Fibroblast of villous mesenchyme (primary cell): ENCODE measurements at places on chromosomes 1 and 21.
A peak's percentile ranks its signal among the peaks of the same experiment; 100 is the strongest.

DNA sequence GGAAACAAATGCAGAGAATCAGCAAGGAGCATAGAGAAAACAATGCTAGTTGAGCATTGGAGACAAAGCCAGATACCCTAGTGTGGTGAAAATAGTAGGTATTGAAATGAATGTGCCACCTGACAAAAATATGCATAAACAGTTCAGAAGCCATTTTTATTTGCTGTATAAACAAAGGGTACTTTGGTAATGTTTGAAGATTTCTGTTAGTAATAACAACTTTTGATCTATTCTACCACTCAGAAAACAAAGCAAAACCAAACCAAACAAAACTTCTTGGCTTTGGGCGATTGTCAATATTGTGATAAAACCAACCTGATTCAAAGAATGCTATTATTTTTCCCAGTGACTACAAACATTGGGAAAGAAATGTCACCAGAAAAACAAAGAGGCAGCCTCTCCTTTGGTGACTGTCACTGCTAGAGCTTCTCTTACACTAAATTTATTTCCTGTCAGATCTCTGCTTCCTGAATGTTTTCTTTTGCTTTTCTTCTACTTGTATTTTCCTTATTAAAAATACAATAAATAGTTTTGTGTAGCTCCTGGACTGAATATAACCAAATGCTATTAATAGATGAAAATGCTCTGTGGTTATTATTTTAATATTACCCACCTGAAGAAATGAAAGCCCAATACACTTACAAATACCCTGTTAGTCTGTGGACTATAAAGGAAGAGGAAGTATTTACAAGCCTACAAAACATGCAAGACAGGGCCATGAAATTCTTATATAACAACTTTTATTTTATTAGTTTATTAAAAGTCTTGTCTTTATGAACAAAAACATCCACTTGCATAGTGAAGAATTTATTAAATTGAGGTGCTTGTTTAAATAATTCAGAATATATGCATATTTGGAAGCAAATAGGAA, 5.7 kb downstream of the ATP6V1G3 start:
- no peak for DNase-seq

DNA sequence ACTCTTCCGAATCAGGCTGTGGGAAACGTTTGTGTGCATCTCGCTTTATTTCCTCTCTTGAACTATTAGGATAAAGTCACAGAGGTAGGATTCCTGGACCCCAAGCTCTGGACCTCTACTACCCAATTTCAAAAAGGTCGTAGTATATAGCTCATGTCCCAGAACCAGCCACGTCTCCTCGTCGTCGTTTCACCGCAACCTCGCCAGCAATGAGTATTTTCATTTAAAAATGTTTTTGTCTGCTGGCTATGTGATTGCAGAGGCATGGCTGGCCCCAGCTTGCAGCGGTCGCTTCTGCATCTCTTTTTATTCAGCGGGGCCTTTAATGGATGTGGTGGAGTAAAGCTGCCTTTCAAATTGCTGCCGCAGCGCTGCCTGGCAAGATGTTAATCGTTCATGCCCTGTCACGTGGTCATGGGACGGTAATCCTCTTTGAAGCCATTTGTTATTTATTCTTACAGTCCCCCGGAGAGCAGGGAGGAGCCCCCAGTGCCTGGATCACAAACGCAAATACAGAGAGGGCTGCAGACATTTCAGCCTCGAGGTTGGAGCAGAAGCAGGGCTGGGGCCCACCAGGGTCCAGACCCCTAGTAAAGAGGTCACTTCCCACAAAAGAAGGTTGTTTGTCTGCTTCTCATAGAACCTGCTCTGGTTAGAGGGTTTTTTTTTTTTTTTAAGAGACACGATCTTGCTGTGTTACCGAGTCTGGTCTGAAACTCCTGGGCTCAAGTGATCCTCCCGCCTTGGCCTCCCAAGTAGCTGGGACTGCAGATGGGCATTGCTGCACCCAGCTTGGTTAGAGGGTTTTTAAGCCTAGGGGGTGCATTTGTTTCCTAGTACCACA, 11.6 kb upstream of the NPHP4 start:
- no peak for DNase-seq

GRCh38 chr21:16797966-16798365, 714.9 kb upstream of the CXADR start:
- peak; percentile 71 for DNase-seq

- DNase-seq = no peak
Observed at GRCh38 chr1:227508431-227508830, 54.9 kb upstream of the ZNF678 start.

DNA sequence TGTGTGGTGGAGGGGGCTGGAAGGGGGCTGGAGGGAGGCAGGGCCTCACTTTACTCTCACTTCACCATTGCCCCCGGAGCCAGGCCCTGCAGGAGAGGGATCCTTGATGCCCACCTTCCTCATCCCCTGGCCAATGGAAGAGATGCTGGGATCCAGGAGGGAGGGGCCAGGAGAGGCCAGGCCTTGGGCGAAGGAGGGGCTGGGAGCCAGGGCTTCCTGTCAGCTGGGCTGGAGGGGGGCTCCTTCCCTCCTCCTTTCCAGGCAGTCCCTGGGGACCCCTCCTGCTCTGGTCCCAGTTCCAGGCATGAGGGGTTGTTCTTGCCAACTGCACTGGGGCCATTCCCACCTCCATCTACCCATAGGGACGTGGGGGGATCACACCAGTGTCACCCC, 5.7 kb downstream of the AHDC1 start:
- no peak for DNase-seq

GRCh38 chr1:77399250-77400086, 117.6 kb downstream of the AK5 start:
- no peak for DNase-seq

DNA sequence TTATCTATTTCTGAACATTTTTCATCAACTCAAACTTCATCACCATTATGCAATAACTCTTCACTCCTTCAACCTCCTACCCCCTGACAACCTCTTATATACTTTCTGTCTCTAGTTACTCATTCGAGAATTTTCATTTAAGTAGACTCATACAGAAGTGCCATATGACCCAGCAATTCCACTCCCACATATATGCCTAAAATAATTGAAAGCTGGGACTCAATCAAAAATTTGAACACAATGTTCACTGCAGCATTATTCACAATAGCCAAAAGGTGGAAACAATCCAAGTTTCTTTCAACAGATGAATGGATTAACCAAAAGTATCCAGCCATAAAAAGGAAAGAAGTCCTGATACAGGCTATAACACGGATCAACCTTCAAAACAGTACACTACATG, 24.1 kb downstream of the COL11A1 start:
- no peak for DNase-seq

GRCh38 chr1:53089478-53090226, 27.6 kb downstream of the PODN start:
- peak; percentile 42 for DNase-seq

GRCh38 chr1:202811296-202812175, 782 bp downstream of the PCAT6 start:
- DNase-seq = no peak

- DNase-seq = no peak
Observed at GRCh38 chr1:2388004-2388913, 3.1 kb downstream of the MORN1 start.
